Activated CD8-positive, alpha-beta T cell treated with anti-CD3 and anti-CD28 coated beads for 36 hours (primary cell): ENCODE measurements at places on chromosomes 16 and 17. TPM values are rescaled to one million over a fixed set of nuclear protein-coding genes. Genes with fewer than 3 reads are reported as not detected.
A peak's percentile ranks its signal among the peaks of the same experiment; 100 is the strongest.

- peak; percentile 60 for DNase-seq
Measured at GRCh38 chr17:58052945-58053715, 30.1 kb upstream of the DYNLL2 start.

Gene SPNS2
- total RNA-seq: 1.2 TPM

- peak; percentile 61 for DNase-seq
Measured at GRCh38 chr16:11088074-11088730, 143.8 kb downstream of the CLEC16A start.

DNA sequence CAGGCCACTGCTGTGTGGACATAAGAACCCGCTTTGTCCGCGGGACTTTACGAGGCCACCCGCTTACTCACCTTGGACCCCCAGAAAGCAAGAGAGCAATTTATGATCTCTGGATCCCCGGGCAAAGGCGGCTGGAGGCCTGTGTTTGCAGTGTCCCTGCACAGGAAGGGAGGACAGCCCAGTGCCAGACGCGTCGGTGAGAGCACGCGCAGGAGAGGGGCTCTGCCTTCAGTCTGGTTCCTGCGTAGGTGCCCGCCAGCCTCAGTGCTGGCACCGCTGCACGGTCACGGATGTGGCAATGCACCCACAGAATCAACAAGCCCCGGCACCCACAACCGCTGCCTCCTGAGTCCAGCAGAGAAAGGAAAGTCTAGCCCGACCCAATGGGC is 248.4 kb downstream of the C16orf95 start:
- no peak for DNase-seq

GRCh38 chr17:37218849-37219248 is 156.9 kb upstream of the C17orf78 start:
- no peak for DNase-seq

DNA sequence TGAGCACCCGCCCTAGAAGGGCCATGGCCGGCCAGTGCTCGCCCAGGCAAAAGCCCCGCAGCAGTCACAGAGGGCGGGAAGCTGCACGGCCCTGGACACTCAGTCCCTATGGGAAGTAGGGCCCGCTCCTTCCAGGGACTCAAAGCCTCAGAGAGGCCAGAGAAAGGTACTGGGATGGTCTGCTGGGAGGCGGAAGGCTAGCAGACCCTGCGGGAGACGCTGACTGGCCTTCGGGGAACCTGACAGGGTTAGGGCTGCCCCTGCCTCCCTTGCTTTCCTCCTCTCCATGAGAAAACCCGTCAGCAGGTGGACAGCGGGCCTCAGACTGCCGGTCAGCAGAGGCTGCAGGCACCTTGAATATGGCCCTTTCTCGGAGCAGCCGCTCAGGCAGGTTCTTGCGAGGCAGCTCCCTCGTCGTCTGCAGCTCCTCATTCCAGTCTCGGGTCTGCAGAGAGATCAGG is 11.5 kb downstream of the CLUH start:
- DNase-seq: no peak

Gene ZNF213
- 6.1 TPM for total RNA-seq

DNA sequence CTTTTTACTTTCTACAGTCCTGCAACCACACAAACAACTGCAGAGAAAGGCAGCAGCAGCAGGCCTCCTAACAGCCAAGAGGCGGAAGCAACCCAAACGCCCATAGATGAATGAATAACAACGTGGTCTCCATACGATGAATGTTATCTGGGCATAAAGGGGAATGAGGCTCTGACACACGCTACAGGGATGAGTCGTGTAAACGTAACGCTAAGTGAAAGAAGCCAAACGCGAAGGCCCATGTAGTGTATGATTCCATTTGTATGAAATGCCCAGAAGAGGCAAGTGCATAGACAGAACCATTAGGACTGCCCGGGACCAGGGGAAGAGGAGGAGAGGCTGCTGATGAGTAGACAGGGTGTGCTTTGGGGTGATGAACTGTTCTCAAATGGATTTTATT is 94.8 kb upstream of the DNAH17 start:
- DNase-seq: no peak

- DNase-seq: no peak
Measured at GRCh38 chr16:82224821-82225220, 54.8 kb upstream of the MPHOSPH6 start.

Gene KRT31
- total RNA-seq: not detected

- no peak for DNase-seq
Measured at GRCh38 chr16:59899940-59900339, 1165.8 kb upstream of the GOT2 start.

GRCh38 chr17:49508866-49509587 is 13.9 kb downstream of the NGFR start:
- DNase-seq: no peak
